ENCODE measurements at places on chromosomes 4 and X.
A peak's percentile ranks its signal among the peaks of the same experiment; 100 is the strongest.

GRCh38 chr4:35730414-35730813 lies 513.9 kb downstream of the ARAP2 start:
- DNase-seq = no peak

DNA sequence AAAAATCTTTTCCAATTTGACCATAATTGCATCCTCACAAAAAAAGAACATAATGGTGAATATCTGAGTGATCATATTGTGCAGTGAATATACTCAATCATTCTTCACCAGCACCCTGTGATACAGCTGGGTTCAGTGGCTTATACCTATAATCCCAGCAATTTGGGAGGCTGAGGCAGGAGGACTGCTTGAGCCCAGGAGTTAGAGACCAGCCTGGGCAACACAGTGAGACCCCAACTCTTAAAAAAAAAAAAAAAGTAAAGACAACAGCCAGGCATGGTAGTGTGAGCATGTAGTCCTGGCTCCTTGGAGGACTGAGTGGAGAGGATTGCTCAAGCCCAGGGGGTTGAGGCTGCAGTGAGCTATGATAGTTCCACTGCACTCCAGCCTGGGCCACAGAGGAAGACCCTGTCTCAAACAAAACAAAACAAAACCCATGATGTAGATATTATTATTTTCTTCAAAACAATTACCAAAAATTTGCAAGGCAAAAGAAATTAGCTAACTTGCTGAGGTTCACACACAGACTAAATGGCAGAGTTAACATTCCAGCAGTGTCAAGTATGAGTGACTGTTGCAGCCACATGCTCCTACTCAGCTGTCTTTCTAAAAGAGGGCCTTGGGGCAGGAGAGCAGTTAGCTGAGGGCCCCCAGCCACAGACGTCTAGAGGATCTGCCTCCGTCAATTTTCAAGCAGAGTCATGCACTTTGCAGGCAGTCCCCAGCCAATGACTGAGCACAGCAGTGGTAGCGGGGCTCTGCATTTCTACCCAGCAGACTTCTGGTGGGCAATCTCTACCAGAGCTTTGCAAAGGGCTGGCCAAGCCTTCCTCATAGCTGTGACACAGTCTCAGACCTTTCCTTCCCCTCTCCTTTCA lies 33.4 kb downstream of the ADGRA3 start:
- DNase-seq = no peak

DNA sequence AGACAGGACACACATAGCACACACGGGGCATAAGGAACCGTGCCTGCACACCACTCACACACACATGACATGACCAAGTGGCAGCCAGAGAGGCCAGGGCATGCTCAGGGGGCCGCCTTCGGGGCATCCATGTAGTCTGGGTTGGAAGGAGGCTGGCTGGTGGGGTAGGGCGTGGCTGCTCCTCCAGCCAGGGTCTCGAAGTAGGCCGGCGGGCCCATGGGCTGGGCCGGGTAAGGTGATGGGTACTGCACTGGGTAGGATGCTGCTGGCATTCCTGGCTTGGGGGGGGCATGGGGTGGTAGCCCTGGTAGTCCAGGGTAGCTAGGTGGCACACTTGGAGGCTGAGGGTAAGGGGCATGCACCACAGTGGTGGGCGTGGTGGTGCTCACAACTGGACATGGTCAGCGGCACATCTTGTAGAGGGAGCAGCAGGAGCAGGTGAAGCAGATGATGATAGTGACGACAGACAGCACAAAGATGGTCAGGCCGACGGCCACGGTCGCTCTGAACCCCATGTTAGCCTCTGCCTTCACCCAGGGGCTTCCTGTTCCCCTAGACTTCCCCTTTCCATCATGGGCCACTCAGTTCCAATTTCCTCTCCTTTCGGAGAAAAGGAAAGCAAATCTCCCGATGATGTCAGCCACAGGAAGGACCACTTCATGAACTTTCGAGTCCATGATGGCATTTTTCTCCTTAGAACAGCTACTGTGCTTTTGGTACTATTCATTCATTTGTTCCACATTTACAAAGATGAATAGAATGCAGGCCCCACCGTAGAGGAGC lies 10.9 kb upstream of the DDX3X start:
- no peak for DNase-seq

DNA sequence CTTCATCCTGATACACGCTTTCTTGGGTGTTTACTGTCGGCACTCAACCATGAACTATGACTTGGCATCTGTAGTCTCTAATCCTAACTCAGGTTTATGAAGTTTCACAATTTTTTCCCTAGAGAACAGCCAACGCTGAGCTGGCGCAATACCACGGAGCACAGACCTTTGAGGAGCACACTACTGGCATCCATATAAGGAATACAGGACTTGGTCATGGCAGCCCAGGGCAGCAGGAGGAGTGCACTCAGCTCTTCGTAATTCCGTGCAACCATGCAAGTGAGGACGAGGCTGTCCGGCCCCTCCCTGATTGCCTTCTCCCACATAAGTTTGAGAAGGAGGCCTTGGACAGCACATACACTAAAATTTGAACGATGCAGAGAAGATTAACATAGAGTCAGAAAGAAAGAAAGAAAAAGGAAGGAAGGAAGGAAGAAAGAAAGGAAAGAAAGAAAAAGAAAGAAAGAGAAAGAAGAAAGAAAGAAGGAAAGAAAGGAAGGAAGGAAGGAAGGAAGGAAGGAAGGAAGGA lies 41.0 kb upstream of the PDLIM5 start:
- no peak for DNase-seq

GRCh38 chrX:109749207-109749606 lies 16.1 kb upstream of the ACSL4 start:
- no peak for DNase-seq

DNA sequence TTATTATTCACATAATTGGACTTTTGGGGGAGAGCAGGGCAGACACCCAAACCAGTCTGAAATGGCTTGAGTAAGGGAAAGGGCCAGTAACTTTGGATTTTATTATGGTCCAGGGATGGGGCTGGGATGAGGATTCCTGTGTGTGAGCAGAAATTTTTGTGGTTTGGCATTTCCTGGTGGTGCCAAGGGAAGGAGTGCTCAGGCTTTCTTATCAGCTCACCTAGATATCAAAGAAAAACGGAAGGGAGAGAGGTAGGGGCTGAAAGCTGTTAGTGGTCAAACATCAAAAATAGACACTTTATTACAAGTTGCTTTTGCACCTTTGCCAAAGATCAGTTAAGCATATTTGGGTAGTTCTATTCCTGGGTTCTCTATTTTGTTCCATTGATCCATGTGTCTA lies 128.5 kb upstream of the DIPK2B start:
- no peak for DNase-seq

GRCh38 chr4:164989471-164989870 lies 12.0 kb upstream of the TRIM61 start:
- DNase-seq = no peak

DNA sequence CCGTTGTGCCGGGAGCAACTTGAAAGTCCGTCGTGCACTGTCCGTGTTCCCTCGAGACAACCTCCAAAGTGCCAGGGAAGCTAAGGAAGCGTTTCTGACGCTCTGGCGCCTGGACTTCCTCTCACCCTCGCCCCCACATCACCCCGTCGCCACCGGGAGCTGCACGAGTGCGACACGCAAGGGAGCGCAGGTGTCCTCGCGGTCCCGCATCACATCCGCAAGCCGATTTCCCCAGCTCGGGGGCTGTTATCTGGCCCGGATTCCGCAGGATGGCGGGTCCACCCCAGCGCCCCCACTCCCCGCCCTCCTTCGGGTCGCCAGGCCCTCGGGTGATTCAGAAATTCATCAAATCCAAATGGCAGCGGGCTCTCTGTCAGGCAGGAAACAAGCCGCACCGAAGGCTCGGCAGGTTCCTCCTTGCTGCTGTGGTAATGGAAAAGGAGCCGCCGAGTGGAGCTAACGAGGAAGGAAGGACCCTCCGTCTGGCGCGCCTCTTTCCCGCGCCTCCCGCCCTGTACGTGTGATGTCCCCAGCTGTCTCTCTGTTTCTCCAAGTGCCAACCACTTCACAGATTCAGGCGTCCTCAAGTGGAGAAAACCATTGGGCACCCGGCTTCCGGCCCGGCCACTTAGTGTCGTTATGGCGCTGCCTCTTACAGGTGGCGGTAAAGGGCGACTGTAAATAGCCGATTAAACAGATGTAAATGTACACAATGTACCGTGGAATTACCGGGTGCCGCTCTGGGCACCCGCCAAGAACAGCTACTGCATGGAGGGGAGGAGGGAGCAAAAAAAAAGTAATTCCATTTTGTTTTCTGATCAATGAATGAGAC lies 921 bp upstream of the SETD7 start:
- DNase-seq = no peak

DNA sequence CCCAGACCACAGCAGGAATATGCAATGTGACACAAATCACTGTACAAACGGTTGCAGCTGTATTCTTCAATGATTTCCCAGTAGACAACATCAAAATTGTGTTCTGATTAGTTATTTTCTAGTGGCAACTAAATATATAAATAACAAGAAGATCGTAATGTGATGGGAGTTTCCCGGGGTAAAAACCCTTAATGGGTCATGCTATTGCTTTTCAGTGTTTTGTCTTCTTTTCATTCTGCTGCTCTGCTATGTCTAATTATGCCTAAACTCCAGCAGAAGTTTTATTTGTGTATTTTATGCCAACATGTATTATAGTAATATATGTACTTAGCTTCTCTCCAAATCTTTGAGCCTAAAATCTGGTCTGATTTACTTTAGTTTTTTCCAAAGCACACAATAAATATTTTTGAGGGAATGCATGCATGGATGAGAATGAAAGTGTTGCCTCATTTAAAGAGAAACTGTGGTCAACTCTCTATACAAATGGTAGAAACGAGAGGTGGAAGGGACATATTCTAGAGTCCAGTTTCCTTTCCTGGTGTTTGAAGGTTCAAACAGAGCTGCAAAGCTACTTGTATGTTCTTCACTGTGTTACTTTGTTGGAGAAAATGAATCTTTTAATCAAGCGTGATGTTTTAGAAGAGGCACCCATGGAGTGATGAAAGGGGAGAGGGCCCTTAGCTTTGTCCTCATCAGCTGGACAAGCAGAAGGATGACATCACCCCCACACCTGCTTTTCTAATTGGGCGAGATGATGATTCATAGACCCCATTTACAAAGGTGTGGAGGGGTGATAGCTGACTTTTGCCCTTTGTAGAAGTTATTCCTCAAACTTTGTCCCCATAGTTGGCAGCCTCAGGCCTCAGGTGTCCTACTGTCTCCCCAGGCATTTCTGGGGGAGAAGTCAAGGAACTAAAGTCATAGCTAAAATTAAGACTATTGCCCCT lies 129.7 kb downstream of the FRAS1 start:
- no peak for DNase-seq

- no peak for DNase-seq
Observed at GRCh38 chr4:138189206-138189605, 52.9 kb downstream of the SLC7A11 start.

DNA sequence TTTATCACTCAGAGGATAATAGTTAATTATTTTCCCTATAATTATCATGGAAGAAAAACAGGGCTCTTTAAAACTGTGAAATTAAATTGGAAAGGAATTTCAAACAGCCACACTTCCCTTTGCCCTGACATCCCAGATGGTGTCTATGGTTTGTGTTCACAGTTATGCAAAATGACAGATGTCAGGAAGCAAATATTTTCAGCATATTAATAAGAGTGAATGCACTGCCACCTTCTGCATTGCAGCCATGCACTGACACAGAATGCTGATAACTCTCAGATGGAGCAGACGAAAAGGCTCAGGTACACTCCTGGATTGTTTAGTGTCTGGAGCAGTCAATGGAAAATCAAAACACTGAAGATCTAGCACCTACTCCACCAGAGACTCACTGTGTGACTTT lies 57.6 kb downstream of the RWDD4 start:
- no peak for DNase-seq

GRCh38 chr4:38560768-38561558 lies 103.0 kb upstream of the KLF3 start:
- no peak for DNase-seq

GRCh38 chr4:87219632-87220093 lies 755 bp downstream of the KLHL8 start:
- DNase-seq = peak; percentile 16

- DNase-seq = no peak
Observed at GRCh38 chrX:97692575-97692974, 808.9 kb downstream of the RPA4 start.

GRCh38 chrX:23936180-23936579 lies 28.4 kb downstream of the CXorf58 start:
- no peak for DNase-seq

GRCh38 chrX:104852241-104852640 lies 286.2 kb downstream of the IL1RAPL2 start:
- DNase-seq = no peak

- no peak for DNase-seq
Observed at GRCh38 chr4:112015960-112016359, 129.3 kb upstream of the FAM241A start.

- DNase-seq = peak; percentile 98
Observed at GRCh38 chr4:48340965-48341775, at the start of gene SLAIN2. Gene SLAIN2, plus strand, starts transcription at chr4:48341529. Its CDS starts 211 bp downstream, at chr4:48341740.

DNA sequence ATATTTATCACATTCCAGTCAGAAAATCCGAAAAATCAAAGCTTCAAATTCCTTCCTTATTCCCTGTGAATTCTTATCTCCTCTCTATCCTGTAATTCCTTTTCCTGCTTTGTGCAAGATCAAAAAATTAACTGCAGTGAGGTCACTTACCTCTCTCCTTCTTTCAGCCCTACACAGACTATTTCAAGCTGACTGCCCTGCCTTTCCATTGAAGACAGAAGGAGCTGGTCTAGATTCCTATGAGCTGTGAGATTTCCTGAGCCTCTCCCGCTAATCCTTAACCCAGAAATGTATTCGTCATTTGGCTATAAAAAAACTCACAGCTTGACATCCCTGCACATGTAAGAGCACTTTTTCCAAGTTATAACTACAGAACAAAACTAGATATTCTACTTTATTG lies 26.6 kb downstream of the TRIML2 start:
- DNase-seq = no peak

DNA sequence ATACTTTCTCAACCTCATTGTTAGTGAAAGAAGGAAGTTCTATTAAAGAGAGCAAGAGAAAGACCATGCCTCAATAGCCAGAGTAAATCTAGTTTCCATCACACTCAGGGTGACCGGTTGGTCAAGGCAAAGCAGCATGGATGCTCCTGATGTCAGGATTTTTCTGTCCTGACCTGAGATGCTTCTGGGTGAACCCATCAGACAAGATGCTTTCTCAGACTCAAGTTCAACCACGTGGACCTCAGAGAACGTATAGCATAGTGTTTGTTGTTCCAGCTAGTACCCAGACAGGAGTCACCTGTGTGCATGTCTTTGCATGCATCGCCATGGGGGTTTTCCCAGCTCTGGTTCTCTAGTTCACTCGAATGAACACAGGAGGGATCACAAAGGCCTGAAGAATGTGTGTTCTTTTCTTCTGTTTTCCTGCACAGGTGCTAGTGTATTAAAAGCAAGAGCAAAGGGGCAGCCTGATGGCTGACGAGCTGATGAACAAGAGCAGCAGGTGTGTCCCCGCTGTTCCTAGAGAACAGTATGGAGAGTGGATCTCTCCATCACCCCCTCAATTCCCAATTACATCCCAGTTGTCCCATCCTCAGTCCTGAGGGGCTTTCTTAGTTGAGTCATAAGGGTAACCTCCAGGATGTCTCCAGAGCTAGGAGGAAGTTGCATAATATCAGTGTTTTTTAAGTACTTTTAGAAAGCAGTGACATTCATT lies 110.5 kb upstream of the ENPP6 start:
- DNase-seq = no peak
